ENCODE measurements at places on chromosomes 1 and 21.
A peak's percentile ranks its signal among the peaks of the same experiment; 100 is the strongest.

- peak; percentile 31 for DNase-seq
Observed at GRCh38 chr1:38891753-38892152, 10.4 kb upstream of the GJA9 start.

DNA sequence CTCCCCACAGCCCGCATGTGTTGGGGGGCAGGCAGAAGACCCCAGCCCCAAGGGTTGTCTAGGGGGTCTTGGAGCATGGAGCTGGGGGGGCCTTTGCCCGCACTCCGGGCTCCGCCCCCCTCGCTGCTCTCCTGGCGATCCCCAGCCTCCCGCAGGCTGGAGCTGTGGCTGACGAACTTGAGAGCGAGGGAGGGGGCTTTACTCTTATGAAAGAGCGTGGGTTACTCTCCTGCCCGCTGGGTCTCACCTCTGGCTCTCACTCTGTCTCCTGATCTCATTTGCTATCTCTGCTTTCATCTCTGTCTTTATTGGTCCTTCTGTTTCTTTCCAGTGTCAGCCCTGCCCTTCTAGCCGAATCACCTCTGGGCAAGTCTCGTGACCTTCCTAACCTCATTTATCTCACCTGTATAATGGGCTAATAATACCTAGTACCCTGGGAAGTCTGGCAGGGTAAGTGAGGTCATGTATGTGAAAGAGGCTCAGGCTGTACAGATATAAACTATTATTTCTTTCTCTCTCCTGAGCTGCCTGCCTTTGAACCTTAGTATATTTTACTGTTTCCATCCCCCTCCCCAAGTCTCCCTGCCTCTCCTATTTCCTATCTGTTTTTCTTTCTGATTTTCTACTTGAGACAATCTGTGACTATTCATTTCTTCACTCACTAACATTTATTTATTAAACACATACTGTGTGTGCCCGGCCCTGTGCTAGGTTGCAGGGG, 731 bp downstream of the EFNA4 start:
- peak; percentile 71 for DNase-seq

DNA sequence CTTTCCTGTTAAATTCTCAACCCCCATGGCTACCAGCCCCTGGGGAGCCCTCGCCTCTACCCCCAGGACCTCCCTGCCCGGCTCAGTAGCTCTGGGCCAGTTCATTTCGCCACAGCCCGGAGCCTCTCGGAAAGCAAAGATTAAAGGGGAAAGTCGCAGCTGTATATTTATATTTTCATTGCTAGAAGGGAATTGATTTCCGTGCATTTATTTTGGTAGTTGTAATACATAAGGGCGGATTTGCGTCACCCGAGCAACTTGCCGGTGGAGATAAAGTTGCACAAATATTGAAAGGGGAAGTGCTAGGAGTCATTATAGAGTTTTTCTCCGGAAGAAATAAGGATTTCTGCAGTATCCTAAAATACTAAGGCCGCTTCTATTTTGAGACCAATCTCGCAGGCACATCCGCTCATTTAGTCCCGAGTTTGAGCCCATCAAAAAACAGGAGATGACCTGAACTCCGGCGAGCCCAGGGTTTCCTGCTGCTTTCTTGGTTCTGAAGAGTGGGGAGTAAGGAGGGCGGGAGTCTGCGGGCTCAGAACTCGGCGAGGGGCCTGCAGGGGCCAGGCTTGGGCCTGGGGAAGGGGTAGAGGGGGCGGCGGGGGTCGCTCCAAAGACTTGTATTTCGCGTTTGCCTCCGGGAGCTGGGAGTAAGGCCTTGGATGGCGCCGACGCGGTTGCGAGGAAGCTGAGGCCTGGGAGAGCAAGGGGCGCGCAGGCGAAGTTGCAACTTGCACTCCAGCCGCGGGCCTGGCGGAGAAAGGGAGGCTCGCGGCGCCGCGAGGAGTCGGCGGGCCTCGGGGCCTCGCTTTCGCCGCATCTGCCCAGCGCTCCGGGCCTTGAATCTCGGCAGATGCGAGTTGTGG, 2.5 kb upstream of the HLX start:
- DNase-seq: no peak

- no peak for DNase-seq
Observed at GRCh38 chr21:46000731-46001641, 19.4 kb downstream of the COL6A1 start.

GRCh38 chr1:235450433-235450832, 53.8 kb downstream of the B3GALNT2 start:
- no peak for DNase-seq

GRCh38 chr21:28066076-28066475, 926.6 kb downstream of the LTN1 start:
- DNase-seq: no peak

GRCh38 chr1:116826818-116827606, 72.8 kb downstream of the CD2 start:
- no peak for DNase-seq

GRCh38 chr1:41618066-41618825, 133.8 kb upstream of the EDN2 start:
- DNase-seq: no peak

- DNase-seq: peak; percentile 41
Observed at GRCh38 chr1:32521165-32521564, 18.1 kb upstream of the ZBTB8A start.

Measured in HEK293T (cell line).